ENCODE measurements at places on chromosomes 12 and 14. TPM values are rescaled to one million over a fixed set of nuclear protein-coding genes. Genes with fewer than 3 reads are reported as not detected.

Gene HVCN1
- 2.3 TPM for total RNA-seq

Gene MYO1H
- not detected for total RNA-seq

Gene C14orf93
- total RNA-seq: 7.5 TPM

Gene ANG
- total RNA-seq: 7.8 TPM

Gene MIS18BP1
- 29.5 TPM for total RNA-seq

Gene PMEL
- total RNA-seq: 1.2 TPM

Gene ARMH4
- 6.4 TPM for total RNA-seq

Gene MYF6
- not detected for total RNA-seq

Gene FLVCR2
- 0.75 TPM for total RNA-seq

Gene PRIMA1
- total RNA-seq: not detected

Gene GPD1
- total RNA-seq: 0.44 TPM

Gene LRFN5
- total RNA-seq: 1.2 TPM

Gene TXNDC16
- 11.4 TPM for total RNA-seq

All from aortic smooth muscle cell (primary cell).